Osteoblast (primary cell): ENCODE measurements at places on chromosomes 16 and 17. TPM values are rescaled to one million over a fixed set of nuclear protein-coding genes. Genes with fewer than 3 reads are reported as not detected.

DNA sequence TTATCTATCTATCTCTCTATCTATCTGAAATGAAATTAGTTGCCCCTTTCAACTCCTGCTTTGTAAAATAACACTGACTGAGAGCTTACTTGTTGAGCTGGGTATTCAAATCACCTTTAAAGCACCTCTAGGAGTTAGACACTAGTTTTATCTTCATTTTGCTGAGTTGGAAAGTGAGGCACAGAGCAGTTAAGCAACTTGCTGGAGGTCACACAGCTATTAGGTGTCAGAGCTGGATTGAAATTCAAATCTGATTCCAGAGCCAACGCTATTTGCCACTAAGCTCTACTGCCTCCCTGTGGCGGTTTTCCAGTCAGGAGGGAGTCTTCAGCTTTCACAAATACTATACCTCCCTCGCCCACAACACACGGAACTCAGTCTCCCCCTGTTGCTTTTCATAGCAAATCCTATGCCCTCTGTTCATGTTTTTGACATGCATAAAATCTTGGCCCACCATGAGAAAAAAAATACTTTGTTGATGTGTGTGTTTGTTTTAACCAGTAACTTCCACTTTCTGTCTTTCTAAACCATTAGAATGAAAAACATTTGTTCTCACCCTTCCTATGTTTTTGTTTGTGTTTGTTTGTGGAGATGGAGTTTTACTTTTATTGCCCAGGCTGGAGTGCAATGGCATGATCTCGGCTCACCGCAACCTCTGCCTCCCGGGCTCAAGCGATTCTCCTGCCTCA lies 74.8 kb upstream of the SMURF2 start:
- no peak for DNase-seq

The CSNK2A2 gene
- total RNA-seq: 38.6 and 40.5 TPM in 2 replicates

The TMEM132E gene
- 0.29 TPM in 1 of 2 replicates, not detected in the other for total RNA-seq

DNA sequence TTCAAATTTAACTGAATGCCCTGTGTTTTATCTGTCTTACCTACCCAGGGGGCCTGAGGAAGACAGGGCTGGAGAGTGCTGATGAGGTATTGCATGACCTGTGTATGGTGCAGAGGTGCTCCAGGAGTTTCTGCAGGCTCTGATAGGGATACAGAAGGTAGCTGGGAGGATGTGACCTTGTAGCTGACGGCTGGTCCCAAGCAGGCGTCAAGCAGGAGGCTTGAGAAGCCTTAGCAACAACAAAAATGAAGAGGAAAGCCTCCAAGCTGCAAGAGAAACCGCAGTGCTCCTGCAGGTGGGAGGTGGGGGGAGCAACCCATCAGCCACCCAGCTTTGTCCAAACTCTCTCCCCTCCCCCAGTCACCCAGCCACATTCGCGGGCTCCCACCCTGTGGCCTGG lies 40.4 kb downstream of the LAT start:
- peak; percentile 22 for DNase-seq

DNA sequence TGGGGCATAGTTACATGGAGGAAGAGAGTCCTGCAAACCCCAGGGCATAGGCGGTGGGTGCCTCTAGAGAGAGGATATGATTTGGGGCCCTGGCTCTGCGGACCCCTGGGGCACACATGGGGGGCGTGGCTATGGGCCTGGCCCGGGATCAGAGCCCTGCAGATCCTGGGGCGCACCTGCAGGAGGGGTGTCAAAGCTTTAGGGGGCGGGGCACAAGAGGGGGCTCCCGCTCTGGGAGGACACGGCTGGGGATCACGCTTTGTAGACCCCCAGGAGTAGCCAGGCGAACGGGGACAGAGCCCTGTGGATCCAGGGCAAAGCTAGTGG lies 497 bp downstream of the BCL7C start:
- no peak for DNase-seq

- DNase-seq: no peak
These were observed 3.8 kb downstream of the GID4 start for GRCh38 chr17:18042983-18043382.

The MYLK3 gene
- total RNA-seq: under 0.01 and 0.29 TPM in 2 replicates

GRCh38 chr16:8675183-8676159 lies 1.1 kb downstream of the ABAT start:
- no peak for DNase-seq

The KRTAP2-3 gene
- 0.29 TPM in 1 of 2 replicates, not detected in the other for total RNA-seq

The RCVRN gene
- total RNA-seq: not detected in 2 replicates
